ENCODE measurements at places on chromosomes 2 and 18.

DNA sequence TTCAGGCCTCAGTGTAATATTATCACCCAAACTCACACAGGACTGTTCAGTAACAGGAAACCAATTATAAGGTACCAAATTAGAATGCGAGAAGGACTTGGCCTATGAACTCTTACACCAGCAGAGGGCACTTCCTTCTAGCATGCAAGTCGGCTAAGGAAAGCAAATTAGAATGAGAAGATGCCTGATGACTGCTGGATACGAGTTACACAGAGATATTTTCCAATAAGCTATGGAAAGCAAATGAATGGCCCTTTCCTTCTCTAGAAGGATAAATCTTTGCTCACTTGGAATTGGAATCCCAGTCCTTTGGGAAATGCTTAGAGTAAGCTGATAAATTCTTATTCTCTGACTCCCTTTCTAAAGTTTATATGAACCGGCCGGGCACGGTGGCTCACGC, 109.8 kb downstream of the AP1S3 start:
- DNase-seq = no peak

DNA sequence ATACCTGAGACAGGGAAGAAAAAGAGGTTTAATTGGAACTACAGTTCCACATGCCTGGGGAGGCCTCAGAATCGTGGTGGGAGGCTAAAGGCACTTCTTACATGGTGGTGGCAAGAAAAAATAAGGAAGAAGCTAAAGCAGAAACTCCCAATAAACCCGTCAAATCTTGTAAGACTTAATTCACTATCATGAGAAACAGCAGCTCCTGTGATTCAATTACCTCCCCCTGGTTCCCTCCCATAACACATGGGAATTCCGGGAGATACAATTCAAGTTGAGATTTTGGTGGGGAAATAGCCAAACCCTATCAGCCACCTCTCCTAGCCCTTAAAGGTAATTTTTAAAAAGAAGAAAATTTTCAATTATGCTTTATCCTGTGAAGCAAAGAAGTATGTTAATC, 728.8 kb downstream of the RNF144A start:
- DNase-seq = no peak

DNA sequence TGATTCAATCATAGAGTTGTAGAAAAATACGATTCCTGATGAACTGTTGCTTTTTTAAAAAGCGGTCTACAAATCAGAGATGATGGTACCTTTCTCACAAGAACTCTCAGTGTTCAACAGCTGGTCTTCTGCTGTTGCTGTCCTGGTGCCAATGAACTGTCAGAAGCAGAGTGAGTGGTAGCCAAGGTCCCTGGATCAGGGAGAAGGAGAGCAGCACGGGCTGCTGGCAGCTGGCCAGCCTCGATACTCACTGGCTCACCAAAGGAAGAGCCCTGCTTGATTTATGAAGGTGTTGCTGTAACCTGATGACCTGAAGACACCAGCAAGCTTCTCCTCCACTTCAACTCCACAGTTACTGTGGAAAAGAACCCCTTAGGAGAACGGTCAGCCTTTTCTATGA, 300.8 kb upstream of the SOX11 start:
- DNase-seq = no peak

DNA sequence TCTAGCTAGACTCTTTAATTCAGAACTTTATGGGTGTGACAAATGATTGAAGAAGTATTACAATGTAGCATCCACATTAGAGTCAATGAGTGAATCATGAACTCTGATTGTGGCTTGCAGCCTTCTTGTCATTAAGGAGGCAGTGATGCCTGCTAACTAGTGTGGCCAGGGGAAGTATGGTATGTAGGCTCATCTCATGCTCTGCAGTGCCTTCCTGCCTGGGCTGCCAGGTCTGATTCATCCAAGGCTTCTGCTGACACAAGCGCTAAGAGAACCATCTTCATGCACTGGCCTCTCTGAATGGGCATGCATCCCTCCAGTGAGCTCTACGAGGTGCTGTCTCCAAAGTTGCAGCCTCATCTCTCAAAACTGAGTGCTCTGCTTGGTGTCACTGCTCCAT, 144.3 kb downstream of the MTCL1 start:
- DNase-seq = no peak

DNA sequence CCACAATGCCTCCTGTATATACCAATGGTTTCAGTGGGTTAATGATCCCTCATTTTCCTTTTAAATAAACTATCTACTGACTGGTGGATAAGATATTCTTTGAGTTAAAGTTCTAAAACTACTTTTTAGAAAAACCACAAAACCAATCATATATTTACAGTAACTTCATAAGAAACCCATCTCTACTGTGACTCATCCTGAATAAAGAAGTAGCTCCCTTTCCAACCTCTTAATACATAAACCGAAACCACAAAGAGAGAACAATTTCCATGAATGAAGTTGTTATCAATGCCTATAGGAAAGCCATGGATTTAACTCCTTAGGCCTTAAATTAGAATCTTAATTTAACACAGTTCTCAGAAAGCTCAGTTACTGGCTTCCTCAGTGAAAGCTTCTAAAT, 227.0 kb upstream of the SMAD7 start:
- no peak for DNase-seq

DNA sequence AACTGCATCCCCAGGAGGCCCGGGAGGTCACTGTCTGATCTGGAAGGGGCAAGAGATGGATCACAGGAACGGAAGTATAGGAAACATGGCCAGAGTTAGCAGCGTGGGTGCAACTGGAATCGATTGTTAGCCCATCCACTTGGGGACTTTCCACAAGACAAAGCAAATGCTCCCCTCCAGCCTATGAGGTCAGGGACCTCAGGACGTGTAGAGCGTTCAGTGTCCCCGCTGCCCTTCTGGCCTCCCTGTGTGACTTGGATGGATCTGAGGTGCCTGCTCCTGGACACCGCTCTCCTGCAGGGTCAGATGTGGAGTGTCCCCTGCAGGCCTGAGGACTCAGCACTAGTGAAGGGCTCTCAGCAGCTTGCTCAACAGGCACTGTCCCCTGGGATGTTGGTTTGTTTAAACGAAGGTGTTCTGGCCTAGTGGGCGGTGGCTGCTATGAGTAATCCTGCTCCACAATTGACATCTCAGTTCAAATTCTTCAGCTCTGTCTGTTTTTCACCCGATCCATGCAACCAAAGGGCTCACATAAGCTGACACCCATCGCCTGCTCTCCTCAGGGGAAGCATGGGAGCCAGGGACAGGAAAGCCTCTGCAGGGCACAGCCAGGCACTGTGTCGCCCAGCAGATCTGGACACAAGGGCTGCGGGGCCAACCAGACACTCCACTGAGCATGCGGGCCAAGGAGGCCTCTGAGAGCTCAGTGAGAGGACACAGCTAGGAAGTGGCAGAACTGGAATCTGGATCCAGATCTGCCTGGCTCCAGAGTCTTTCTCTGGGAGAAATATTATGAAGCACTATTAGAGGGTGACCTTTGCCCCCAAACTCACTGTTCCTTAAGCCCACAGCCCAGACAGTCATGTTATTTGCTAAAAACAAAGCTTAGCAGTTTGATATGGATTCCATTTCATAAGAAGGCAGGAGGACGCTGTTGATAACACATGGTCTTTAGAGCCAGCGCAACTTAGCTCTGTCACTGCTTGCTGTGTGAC, 78.5 kb downstream of the RHOB start:
- DNase-seq = no peak

DNA sequence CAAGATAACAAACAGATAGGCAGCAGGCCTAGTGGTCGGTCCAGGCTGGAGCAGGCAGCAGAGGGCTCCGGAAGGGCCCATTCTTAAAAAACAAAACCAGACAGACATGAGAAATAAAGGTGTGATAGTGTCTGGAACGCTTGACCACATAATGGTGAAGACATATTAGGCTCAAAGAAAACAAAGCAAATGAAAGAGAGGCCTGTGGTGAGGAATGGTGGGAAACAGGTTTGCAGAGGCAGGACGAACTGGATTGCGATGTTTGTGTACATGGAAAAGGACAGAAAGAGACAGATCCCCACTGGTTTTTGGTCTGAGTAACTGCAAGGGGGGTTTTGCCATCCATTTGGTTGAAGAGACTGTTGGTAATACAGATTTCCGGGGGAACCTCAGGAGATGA, 19.9 kb downstream of the QPCT start:
- no peak for DNase-seq

DNA sequence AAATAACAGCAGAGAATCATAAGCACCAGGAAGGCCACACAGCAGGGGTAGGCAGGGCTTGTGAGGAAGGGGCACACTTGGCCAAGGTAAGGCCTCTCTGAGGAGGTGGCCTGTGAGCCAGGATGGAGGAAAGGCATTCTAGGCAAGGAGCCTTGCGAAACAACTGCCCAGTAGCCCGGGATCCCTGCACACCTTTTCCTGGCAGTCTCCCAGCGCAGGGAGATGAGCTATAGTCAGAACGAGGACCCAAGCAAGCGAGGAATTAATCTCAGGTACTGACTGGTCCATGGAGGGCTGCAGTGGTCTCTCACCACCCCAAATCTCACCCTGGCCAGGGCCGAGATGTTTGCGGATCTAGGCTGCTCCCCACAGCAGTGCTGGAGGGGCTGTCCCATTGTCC, 64.9 kb upstream of the STPG4 start:
- DNase-seq = no peak

DNA sequence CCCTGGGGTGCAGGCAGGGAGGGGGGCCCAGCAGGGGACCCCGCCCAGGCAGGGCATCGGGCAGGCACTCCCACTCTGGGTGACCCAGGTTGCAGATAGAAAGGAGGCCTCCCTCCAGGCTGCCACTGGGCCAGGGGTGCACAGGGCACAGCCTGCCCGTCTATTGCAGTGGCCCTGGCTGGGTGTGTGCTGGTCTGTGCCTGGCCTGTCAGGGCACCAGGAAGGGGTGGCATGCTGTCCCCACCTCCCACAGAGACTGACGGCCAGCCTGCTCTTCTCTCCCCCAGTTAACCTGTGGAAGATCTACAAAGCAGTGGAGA, 12.9 kb downstream of the ARID5A start:
- no peak for DNase-seq

GRCh38 chr18:8639762-8640161, 30.5 kb downstream of the RAB12 start:
- DNase-seq = no peak

GRCh38 chr2:232237464-232237863, 141.1 kb upstream of the ALPP start:
- no peak for DNase-seq

GRCh38 chr2:88016960-88017779, 823 bp upstream of the RNU2-63P start:
- no peak for DNase-seq

GRCh38 chr2:31373127-31373526, 41.4 kb downstream of the XDH start:
- DNase-seq = no peak

DNA sequence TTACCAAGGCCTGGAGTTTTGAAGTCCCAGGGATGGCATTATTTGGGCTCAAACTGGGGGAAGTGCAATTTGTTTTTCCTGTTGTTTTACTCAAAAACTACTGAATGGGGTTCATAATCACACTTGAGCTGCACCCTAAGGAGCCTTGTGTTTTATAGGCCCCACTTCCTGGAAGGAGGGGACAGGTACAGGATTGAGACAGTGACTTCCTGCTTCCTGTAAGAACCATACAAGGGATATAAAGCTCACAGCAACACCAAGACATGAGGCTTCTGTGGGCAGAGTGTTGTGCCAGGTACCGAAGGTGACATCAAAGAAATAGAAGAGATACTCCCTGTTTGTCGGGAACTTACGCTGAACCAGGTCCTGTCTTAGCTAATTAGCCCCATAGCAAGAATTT, 70.4 kb upstream of the SKOR2 start:
- no peak for DNase-seq

GRCh38 chr2:200674837-200675236, 89.0 kb downstream of the AOX1 start:
- no peak for DNase-seq

GRCh38 chr18:76874642-76875389, 52.5 kb downstream of the ZNF236 start:
- DNase-seq = no peak

DNA sequence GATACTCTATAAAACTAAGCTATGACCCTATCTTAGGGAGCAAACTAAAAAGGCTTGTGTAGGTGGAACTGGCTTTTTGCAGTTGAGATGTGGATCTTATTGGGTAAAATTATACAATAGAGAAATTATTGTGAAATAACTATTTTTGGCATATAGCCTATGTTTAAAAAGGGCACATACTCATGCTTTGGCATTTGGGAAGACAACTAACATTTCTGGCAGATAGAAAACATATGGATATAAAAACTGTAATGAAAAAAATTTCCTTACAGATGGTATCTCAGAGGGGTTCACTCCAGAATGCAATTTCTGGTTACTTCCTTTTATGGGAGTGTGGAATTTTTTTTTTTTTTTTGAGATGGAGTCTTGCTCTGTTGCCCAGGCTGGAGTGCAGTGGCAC, 120.1 kb upstream of the CCDC195 start:
- DNase-seq = no peak

DNA sequence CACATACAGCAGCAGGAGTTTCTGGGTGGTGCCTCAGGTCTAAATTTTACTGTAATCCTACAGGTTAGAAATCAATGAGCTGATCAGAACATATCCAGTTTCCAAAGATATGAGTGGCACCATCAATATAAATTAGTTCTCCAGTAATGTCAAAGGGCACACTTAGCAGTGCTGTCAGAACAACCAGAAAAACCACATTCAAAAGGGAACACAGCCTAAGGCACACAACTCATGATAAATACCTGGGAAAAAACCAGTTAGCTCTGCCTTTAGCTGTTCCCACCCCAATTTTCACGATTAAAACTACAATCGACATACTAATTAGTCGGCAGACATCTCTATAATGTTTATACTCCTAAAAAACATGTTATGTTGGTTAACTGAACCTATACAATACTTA, 31.5 kb downstream of the ATP8B1 start:
- no peak for DNase-seq

DNA sequence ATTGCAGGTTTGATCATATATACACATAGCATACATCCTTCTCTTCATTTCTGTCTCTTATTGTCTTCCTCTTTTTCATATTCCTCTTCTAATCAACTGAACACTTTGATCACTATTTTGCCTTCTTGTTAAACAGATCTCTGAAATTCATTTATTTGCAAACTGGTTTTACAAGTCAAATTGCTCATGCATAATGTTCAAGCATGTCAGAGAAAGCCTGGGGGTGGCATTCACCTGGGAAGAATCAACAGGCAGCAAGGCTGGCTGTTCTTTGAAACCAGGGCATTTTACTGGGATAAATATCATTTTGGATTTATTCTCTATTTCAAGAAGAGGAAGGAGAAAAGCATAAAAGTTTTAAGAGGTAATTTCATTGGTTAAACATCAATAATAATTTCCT, 66.9 kb upstream of the LRATD1 start:
- no peak for DNase-seq

DNA sequence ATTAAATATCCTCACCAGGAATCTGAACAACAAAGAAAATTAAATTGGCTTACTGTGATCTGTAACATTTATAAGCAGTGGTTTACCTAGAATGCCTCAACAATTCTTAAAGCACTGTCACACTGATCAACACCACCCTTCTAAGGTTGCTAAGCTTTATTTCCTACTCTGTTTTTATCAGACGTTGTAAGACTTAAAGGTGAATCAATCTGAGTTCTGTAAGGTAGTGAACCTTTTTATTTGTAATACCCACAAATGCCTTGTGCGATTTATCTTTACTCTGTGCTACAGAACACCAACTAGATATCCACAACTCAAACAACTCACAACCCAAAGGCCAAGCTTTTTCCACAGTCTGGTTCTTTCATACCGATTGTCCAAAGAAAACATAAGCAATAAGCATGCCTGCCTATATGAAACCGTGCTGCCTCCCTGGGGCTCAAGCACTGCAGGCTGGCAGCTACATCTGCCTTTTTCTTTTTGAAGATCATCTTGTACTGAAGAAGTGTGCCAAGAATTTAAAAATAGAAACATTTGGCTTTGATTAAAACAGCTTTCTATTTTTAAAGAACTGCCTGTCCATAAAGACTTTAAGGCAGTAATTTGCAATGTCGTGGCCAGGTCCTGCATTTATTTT, 490.7 kb downstream of the NUP35 start:
- no peak for DNase-seq
